ENCODE measurements at places on chromosomes 13 and 19.

DNA sequence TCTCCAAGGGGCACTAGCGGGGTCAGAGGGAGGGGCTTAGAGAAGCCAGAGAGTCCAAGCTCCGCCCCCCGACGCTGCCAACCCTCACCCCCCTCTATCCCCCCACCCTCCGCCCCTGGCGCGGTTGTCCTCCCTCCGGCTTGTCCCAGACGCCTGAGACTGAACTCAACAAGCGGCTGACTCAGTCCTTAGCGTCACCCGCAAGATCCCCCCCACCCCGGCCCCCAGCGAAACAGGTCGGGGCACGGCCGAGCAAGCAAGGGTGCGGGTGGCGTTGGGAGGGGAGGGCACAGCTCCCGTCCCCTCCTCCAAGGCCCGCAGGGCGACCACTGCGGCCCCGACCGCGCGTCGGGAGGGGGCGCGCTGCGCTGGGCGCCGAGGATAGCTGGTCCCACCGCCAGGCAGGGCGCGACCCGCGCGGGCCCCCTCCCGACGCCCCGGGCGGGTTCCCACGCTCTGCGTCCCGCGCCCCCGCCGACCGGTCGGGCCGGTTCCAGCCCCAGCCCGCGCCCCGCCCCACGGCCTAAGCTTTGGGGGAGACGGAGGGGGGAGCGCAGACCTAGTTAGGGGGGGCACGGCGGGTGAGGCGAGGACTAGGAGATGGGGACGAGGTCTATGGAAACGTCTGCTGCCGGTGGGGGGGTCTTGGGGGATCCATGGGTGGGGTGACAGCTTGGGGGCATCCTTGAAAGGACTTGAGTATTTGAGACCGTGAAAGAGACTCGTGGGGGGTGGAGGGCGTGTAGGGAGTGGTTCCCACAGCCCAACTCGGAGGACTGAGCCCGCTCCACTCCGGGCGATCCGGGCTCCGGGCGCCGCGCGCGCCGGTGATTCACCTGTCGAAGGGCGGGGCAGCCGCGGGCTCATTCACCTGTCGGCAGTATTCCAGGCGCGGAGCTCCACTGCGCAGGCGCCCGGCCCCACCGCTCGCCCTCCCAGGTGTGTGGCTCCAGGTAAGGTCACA, 5.1 kb downstream of the NOTCH3 start:
- no peak for DNase-seq

DNA sequence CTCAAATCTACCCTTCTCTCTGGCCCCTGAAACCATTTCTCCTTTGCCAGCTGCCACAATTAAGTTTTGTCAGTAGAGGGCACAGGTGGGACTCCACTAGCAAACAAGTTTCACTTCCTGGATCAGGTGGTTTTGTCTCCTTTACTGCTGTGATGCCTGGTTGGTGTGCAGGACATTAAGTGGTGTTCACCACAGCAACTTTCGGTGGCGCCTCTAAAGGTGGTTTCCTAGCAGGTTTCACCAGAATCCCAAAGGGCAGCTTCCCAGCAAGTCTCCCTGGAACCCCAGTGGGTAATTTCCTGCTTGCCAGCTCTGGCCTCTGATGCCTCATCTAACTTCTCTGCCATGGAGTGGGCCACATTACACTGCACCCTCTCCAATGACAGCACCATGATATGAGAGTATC, 16.6 kb downstream of the MED4 start:
- DNase-seq = no peak

DNA sequence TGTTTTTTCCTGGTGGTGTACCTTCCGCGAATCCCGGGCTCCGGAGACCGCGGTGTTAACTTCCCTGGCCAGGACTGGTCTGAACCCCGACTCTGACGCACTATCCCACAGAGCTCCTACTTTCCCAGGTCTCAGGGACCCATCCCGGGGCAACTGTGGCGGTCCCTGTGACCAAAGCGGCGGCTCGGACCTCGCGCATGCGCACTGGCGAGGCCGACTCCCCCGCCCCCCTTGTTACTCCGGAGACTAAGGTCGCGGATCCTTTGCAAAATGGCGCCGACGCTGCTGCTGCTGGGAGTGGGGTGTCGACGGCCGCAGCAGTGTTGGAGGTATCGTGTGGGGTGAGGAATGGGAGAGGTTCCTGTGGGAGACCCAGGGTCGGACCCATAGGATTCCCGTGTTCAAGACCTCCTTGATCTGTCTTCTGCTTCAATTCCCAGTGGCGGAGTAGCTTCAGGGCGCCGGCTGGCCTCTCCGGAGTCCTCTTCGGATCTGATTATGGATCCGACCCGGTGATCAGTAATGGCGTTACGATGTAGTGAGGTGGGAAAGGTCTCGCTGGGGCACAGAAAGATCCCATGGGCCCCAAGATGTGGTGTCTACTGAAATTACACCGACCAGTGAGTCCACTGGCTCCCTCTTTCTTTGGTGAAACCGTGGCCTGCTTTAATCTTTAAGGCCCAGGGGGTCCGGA, 66.6 kb upstream of the ZNF527 start:
- peak; percentile 52 for DNase-seq

DNA sequence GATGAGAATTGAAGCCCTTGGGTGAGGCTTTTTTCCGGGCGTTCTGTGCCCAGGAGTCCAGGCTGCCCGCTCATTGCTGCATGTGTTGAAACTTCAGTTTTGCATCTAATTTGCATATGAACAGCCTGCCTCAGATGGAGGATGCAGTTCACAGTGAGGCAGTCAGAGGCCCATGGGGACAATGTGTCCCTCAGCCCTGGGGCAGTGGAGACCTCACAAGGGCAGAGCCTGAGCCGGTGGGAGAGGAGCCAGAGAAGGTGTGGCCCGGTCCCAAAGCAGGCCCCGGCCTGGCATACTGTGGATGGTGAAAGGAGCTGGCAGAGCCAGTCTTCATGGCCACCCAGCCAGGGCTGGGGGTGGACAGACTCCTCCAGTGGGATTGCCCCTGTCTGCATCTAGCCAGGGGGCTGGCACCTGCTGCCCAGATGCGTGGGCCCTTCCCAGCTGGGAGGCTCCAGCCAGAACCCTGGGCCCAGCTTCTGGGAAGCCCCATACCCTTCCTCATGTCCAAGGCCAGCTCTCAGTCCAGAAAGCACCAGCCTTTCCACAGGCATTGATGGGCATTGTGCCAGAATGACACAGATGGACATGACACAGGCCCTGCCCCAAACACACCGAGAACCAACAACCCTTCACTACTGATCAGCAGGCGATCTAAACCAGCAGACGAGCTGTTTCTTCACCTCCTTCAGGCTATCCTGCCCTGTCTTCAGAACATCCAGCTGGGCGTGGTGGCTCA, 32.9 kb upstream of the KCTD15 start:
- DNase-seq = peak; percentile 82

GRCh38 chr19:4523306-4524110, 5.2 kb upstream of the PLIN4 start:
- DNase-seq = no peak

GRCh38 chr13:67369895-67370660, 139.9 kb upstream of the PCDH9 start:
- DNase-seq = no peak

DNA sequence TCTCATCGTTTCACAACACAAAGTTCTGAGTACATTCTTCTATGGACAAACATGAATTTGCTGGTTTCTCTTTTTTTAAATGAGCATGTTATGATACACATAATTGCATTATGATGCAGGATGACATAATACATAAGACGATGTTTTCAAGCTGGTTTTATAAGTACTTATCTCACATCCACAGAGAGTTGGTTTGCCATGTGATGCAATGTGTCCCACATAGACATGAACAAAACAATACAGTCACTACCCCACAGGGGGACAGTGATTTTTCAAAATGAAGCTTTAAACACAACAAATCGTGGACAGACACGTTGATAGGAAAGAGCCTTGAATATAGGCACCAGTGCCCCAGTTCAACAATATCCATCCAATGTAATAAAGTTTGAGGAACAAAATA, 447.1 kb downstream of the KLF12 start:
- DNase-seq = no peak

- no peak for DNase-seq
These were observed 6.2 kb downstream of the GNA11 start for GRCh38 chr19:3100331-3100730.

DNA sequence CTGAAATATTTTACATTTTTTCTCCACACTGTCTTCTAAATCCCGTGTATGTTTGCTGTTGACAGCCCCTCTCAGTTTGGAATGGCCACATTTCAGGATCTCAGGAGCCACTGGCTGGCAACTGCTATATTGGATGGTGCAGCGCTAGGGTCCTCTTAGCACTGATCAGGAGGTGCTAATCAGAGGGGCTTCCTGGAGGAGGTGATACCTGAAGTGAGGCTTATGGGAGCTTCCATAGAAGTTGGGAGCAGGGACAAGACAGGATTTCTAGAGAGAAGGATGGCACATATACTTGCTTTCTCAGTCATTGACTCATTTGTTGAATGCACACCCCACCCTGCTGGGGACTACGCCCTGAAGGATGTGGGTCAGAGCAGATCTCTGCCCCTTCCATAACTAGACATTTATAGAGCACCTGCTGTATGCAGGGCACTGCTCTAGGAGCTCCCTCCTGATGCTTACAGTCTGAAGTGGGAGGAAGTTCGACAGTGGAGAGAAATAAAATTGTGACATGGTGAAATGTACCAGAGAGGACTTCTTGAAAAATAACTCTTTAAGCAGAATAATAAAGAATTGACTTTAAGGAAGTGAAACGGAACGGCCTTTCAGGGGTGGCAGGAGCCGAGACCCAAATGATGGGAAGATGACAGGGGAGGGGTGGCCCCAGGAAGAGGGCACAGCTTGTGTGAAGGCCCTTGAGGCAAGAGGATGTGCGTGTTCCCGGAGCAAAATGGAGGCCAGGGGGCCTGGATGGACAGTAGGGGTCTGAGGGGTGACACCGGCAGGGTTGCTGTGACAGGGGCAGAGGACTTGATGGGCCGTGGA, 13.1 kb downstream of the AP2A1 start:
- DNase-seq = no peak

DNA sequence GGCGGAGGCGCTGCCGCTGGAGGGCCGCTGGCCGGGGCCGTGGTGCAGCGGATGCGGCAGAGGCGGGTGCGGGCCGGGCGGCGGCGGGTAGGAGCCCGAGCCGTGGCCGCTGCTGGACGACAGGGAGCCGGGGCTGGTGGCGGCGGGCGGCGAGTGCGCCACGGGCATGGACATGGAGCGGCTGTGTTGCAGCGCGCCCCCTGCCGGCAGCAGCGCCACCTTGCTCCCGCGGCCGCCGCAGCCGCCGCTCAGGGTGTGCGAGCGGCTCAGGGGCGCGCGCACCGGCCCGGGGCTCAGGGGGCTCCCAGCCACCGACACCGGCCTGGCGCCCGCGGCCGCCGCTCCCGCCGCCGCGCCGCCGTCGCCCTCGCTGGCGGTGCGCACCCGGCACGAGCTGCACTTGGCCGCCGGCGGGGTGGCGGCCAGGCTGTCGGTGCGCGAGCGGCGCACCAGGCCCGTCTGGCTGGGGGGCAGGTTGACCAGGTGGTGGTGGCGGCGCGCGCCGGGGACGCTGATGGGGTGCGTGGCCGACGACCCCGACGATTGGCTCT, 1.7 kb downstream of the IRS2 start:
- no peak for DNase-seq

GRCh38 chr13:51328488-51328887, 11.0 kb upstream of the SERPINE3 start:
- DNase-seq = no peak

DNA sequence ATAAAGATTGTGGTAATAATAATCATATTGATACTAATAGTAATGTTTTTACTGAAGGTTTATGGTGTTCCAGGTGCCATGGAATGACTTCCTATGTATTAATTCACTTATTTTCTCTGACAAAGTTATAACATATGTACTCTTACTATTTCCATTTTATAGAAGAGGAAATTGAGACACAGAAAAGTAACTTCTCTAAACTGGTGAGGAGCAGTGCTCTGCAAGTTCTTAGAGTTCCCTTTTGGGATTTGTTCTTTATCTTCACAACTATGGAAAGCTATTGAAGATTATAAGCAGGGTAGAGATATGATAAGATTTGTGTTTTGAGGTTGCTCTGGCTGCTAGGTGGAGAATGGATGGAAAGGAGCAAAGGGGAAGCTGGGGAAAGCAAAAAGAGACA, 83.9 kb upstream of the OLFM4 start:
- no peak for DNase-seq

GRCh38 chr13:113470073-113470472, 16.8 kb upstream of the ADPRHL1 start:
- DNase-seq = no peak

DNA sequence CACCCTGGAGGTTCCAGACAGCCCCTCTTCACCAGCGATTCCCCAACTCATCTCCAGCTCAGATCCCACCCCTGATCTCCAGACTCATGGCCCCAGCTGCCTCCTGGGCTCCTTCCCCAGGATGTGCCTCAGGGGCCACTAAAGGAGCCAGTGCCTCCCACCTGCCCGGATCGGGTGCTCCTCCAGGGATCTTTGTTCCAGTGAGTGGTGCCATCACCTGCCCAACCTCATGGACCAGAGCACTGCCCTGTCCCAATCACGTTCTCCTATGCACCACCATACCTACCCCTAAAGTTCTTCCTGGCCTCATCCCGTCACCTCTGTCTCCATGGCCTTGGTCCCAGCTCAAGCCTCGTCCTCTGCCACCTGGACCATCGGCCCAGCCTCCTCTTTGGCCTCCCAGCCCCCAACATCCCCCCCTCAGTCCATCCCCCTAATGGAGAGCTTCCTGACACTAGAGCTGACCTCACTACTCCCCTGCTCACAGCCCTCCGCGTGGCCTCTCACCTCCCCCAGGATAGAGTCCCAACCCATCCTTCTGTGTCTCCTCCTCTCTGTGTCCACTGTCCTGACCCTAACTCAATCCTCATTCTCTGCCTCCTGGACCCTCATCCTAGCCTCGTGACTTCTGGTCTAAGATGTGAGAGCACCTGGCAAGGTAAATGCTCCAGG, 8.8 kb upstream of the GARIN5A start:
- DNase-seq = no peak

- no peak for DNase-seq
These were observed 9.8 kb upstream of the SLC44A2 start for GRCh38 chr19:10615429-10616023.

DNA sequence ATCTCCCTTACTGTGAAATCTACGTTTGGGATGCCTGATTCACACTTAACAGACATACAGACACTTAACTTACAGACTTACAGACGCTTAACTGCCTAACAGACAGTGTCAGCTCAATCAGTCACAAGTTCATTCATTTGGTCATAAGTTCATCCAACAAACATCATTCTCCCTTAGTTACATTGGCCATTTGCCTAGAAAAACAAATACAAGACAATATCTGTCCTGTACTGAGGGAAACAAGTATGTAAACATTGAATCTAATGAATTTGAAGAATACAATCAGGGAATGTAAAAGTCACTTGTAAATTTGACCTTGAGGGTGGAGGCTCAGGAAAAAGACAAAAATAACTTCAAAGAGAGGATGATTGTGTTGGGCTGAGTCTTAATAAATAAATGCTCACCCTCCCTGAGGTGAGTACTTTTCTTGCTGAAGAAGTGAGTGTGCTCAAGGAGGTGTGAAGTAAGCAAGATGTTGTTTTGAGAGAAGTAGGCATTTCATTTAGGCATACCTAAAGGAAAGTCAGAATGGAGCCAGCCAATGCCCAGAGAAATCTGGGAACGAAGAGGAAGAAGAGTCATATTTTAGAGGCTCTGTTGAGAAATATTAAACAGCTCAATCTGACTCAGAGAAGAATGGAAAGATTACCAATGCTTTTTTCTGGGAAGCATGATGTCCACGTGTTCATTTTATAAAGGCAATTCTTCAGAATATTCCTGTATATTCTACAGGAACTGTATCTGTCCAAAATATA, 958.4 kb upstream of the SLC10A2 start:
- no peak for DNase-seq

Measured in spinal cord (tissue), 10 donors.